Stimulated activated CD8-positive, alpha-beta memory T cell treated with anti-CD3 and anti-CD28 coated beads, Interleukin-4, amount 100 ng/mL, for 24 hours (primary cell): ENCODE measurements at places on chromosomes 13 and 19.

DNA sequence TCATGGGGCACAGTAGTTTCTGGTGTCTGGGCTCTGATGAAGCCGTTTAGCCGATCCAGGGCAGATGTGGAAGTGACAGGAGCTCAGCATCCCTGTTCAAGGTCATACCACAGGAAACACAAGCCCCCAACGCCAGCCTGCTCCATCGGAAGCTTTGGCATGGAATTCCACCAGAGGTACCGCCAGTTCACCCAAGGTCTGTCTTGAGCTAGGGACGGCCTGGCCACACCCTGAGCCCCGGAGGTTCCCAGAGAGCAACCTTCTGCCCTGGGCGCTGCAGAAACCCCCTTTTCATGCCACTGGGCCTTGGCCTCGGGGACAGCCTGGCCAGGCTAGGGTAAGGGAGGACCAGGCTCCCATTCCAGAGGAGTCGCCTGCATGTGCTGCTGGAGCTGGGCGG lies 39.4 kb upstream of the TPM4 start:
- no peak for DNase-seq

GRCh38 chr19:32392901-32393300 lies 12.7 kb upstream of the DPY19L3 start:
- no peak for DNase-seq

DNA sequence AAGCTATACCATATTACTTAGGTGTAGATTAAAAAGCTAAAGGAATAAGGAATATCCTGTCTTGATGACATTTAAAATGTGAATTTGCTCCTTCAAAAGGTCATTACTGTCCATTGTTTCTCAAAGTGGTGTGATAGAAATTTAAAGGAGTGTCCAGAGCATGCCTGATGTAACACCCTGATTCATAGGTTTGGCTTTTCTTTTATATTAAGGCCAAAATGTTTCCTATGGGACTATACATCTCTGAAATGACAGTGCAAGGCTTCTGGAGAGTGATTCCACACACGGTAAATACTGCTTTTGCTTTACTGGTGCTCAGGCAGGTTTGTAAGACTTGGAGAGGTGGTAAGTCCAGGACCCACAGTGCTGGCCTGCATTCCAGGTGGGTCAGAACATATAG lies 289.9 kb downstream of the RFC3 start:
- no peak for DNase-seq

- DNase-seq, result no peak
Measured at GRCh38 chr19:2863816-2864215, 3.3 kb upstream of the ZNF556 start.

GRCh38 chr13:20195801-20196200 lies 3.1 kb upstream of the GJB2 start:
- no peak for DNase-seq
